ENCODE measurements at places on chromosomes 2 and 18. TPM values are rescaled to one million over a fixed set of nuclear protein-coding genes. Genes with fewer than 3 reads are reported as not detected.

DNA sequence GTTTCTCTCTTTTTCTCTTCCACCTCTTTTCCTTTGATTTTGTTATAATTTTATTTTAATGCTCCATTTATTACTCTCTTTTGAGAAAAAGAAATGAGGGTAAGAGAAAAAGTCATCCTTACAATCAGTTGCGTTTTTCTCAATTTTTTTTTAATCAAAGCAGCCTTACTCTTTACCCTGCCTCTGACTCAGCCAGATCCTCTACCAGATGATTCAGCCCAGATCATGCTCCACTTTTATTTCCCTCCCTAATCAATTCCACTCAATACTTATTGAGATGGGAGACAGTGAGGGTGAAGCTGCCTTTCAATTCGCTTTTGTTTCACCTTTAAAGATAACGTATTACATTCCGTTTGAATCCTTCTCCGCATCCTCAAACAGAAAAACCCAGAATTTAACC, 337.9 kb downstream of the SATB2 start:
- no peaks in the 10 kb centered on the region for H3K4me1 ChIP-seq
- no peaks in the 10 kb centered on the region for H3K36me3 ChIP-seq
- H3K27ac ChIP-seq = no peak overlapping the region
- no peak overlapping the region for H3K4me3 ChIP-seq

GRCh38 chr2:21306235-21306634, 182.5 kb downstream of the TDRD15 start:
- H3K4me3 ChIP-seq = no peak overlapping the region
- H3K27ac ChIP-seq = no peak overlapping the region
- H3K36me3 ChIP-seq = no peaks in the 10 kb centered on the region
- H3K27me3 ChIP-seq = no peaks in the 10 kb centered on the region
- DNase-seq = no peak

GRCh38 chr18:5309888-5310470, 14.5 kb upstream of the ZBTB14 start:
- H3K4me3 ChIP-seq = no peak overlapping the region
- DNase-seq = no peak
- H3K4me1 ChIP-seq = peaks cover 6% of the 10 kb centered on the region
- no peaks in the 10 kb centered on the region for H3K27me3 ChIP-seq
- no peaks in the 10 kb centered on the region for H3K36me3 ChIP-seq
- H3K27ac ChIP-seq = no peak overlapping the region

- H3K27ac ChIP-seq = no peak overlapping the region
- no peaks in the 10 kb centered on the region for H3K36me3 ChIP-seq
- H3K4me3 ChIP-seq = no peak overlapping the region
- no peaks in the 10 kb centered on the region for H3K4me1 ChIP-seq
- DNase-seq = no peak
Measured at GRCh38 chr18:68937029-68937599, 139.2 kb downstream of the CCDC102B start.

GRCh38 chr2:176018708-176019107, 16.6 kb upstream of the LNPK start:
- DNase-seq = no peak
- no peaks in the 10 kb centered on the region for H3K4me1 ChIP-seq
- H3K4me3 ChIP-seq = no peak overlapping the region
- H3K27ac ChIP-seq = no peak overlapping the region

GRCh38 chr2:206056286-206056685, 29.7 kb downstream of the INO80D start:
- H3K4me1 ChIP-seq = no peaks in the 10 kb centered on the region
- H3K36me3 ChIP-seq = no peaks in the 10 kb centered on the region
- no peak overlapping the region for H3K4me3 ChIP-seq

GRCh38 chr2:19855542-19856431, 46.0 kb downstream of the TTC32 start:
- no peaks in the 10 kb centered on the region for H3K36me3 ChIP-seq
- H3K4me3 ChIP-seq = no peak overlapping the region
- H3K27ac ChIP-seq = no peak overlapping the region

DNA sequence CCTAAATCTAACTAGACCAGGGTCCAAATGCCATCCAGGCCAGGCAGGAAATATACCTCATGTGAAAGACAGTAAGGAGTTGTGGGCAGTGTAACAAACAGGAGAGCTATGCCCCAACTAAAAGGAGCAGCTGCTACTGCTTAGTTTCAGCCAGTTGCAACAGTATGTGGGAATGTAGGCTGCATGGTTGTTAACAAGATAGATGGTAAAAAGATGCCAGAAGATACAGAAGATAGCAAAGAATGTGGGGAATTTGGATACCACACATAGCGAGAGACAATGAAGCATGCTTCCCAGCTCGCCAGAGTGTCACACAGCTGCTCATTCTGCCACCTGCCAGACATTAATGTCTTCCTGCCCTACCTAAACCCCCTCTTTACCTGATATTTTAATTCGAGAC, 39.4 kb upstream of the CYBRD1 start:
- H3K27me3 ChIP-seq = no peaks in the 10 kb centered on the region
- DNase-seq = no peak
- H3K4me1 ChIP-seq = no peaks in the 10 kb centered on the region
- H3K36me3 ChIP-seq = no peaks in the 10 kb centered on the region

Gene LBX2
- total RNA-seq = not detected

Gene RESP18
- not detected for total RNA-seq

Gene ST3GAL5
- 16.2 TPM for total RNA-seq

Gene CCDC74B
- total RNA-seq = 10.3 TPM

Gene RRM2
- total RNA-seq = 11.0 TPM

Gene LIMS2
- 44.2 TPM for total RNA-seq

Gene GDF7
- 9.3 TPM for total RNA-seq
